ENCODE measurements at places on chromosomes 12 and 14.

GRCh38 chr14:27072589-27072988 is 474.8 kb upstream of the NOVA1 start:
- DNase-seq = no peak

DNA sequence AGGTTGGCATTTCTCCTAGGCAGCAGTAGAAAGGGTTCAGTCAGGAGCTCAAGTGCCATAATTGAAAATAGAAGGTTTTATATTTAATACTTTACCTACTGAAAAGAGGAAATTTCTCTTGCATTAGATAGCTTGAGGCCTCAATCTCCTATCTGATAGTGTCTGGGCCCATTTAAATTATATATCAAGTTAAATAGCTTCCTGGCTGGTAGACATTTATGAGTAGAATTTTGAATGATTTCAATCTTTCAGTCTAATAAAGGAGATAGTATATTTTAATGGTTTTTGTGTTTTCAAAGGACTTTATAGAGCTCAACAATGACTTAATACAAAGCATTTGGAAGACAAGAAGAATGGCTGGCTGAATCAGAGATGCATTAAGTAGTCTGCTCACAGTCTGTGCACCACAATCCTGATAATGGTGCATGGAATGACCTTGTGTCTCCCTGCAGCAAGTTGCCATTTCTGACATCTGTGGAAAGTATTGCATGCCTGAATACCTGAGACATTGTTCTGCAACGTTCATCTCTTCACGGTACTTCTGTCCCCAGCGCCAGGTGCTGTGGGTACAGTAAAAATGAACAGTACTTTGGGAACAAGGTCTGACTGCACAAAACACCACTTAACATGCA is 974.1 kb downstream of the TMTC2 start:
- DNase-seq = no peak

DNA sequence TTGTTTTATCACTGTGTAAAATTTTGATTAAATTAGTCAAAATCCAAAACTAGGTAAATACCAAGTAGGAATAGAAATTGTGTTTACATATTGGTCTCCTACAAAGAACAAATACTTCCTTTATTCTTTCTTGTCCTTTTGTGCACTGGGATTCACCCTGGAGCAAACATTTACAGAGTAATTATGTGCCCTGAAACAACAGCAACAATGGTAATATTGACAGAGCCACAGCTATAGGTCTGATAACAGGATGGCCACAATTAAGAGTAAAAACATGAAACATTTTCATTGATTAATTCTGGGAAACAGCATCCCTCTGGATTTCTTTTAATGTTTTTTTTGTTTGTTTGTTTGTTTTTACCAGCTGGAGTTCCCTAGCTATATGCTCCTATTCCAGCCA is 61.2 kb downstream of the SLC38A6 start:
- no peak for DNase-seq

GRCh38 chr12:34287437-34287836 is 265.1 kb downstream of the ALG10 start:
- no peak for DNase-seq

- DNase-seq = no peak
These were observed 316.4 kb downstream of the ZFP36L1 start for GRCh38 chr14:68476212-68477109.

GRCh38 chr12:43653289-43653915 is 101.4 kb upstream of the ADAMTS20 start:
- no peak for DNase-seq

GRCh38 chr12:13211191-13211858 is 14.8 kb downstream of the EMP1 start:
- DNase-seq = no peak

GRCh38 chr12:69003991-69004390 is 71.0 kb upstream of the CPM start:
- DNase-seq = no peak

- DNase-seq = no peak
These were observed 1.0 kb downstream of the RTL1 start for GRCh38 chr14:100902295-100903133.

GRCh38 chr14:31752867-31753661 is 191.9 kb downstream of the NUBPL start:
- no peak for DNase-seq

- no peak for DNase-seq
These were observed 366.3 kb downstream of the DPF3 start for GRCh38 chr14:72527591-72527990.

GRCh38 chr12:115975411-115975810 is 302.1 kb downstream of the MED13L start:
- DNase-seq = no peak

- no peak for DNase-seq
These were observed 2.9 kb downstream of the ARHGDIB start for GRCh38 chr12:14958361-14959125.

GRCh38 chr12:106113446-106113823 is 25.3 kb downstream of the NUAK1 start:
- DNase-seq = no peak

DNA sequence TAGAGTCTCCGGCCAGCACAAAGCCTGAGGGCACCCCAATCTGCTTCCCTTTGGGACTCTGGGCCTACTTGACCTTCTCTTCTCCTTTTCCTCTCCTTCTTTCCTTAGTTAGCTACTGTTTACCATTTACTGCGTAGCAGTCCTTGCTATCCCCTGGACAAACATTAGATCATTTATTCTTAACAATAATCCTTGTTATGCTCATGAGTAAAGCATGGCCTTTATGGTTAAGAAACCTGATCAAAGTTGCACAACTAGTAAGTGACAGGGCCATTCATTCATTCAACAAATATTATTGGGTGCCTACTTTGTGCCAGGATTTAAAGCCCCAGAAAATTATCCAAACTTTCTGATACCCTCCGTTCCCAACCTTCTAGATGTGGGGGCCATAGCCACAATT is 3.2 kb upstream of the HDAC7 start:
- no peak for DNase-seq

- DNase-seq = no peak
These were observed 13.0 kb downstream of the ZFP36L1 start for GRCh38 chr14:68779761-68780323.

GRCh38 chr14:102451064-102451352 is 58.6 kb downstream of the ANKRD9 start:
- no peak for DNase-seq

GRCh38 chr14:54455363-54455762 is 14.2 kb upstream of the CNIH1 start:
- no peak for DNase-seq

DNA sequence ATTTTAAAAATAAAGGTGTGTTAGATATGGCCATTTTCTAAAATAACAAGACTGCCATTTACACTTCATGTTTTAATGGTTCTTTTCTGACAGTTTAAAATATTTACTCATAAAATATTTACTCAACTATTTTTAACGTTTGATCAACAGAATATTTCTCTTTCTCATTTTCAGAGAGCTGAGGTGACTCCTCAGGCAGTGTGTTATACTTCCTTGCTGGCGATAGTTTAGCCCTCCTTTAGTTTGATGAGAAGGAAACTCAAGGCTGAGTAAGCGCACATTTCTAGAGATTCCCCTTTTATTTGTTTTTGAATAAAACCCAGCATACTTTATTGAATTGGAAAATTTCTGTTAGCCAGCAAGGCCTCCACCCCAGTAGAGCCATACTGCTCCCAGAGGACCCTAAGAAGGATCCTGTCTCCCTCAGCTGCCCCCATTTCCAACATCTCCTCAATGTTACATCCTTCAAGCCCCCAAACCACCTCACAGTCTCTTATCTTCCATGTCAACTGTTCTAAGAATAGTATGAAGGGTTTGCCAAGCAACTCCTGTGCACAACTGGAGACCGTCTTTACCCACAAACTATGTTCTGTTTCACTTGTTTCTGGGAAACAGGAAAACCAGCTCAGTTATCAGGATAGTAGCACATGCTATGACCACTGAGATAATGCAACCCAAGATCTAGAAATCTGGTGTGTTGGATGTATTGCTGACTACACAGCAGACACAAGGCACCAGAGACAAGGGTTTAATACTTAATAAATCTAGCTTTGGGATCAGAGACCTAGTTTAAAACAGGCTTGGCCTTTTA is 129.5 kb downstream of the STXBP6 start:
- DNase-seq = no peak

DNA sequence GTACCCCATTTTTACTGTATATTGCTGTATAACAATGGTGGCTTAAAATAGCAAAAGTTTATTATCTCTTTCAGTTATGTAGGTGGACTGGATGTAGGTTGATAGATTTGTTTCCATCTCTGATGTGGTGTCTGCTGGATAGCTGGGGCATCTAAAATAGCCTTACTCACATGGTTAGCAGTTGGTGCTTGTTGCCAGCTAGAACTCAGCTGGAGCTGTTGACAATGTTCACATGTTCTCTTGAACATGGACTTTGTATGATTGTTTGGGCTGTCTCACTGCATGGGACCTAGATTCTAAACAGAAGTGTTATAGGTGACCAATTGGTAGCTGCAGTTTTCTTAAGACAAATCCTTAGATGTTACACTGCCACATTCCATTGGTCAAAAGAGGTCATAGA is 126.9 kb downstream of the GPHN start:
- no peak for DNase-seq

GRCh38 chr14:54669721-54670561 is 103.0 kb downstream of the SAMD4A start:
- DNase-seq = no peak

DNA sequence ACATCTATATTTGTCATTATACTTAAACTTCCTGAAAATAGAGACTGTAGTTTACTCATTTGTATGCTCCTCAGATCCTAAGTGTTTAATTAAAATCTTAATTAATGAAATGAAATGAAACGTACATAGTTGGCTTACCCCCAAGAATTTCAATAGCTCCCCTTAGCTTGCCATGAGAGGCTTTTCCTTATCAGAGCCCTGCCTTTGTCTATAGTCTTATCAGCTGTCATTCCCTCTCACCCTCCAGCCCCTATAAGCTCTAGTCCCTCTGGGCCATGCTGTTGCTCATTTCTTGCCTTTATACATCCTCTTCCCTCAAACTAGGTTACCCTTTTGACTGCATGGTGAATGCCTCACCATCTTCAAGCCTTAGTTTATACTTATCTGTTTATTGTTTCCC is 1.1 kb upstream of the RTRAF start:
- DNase-seq = no peak

DNA sequence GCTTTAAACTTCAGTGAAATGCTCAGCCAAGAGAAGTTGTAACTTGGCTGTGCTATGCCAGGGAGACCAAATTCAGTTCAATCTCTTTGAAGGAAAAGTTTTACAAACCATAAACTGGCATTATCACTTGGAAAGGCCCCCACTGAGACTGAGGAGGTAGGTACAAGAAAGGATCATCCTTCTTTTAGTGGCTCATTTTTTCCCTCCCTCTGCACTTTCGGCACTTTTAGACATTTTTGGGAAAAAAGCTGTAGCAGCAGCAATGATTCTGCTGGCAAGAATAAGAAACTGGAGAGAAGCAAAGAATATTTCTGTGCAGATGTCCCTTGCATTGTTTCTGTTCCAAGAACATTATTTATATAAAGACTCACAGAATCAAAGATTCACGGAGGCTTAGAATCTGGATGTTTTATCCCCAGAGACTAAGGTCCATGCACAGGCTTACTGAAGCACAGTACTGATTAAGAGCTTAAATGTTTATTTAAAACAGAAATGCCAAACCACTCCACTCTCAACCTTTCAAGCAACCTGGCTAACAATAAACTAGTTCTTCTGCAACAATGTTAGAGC is 12.3 kb downstream of the ZC2HC1C start:
- no peak for DNase-seq

DNA sequence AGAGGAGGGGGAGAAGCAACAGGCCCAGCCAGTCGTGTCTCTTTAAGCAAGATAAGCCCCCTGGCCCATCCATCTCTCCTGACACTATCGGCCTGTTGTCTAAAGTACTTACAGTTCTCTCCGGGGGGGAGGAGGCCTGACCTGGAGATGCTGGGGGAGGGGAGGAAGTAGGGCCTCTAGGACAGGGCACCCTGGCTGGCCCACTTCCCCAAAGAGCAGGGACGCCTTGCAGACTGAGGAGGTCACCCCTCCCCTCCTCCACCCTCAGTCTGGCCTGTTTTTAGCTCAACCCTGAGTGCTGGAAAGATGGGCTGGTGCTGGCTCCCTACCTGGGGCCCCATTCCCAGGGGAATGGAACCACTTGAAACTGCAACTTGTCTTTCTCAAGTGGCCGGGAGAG is 70.3 kb downstream of the TBX5 start:
- no peak for DNase-seq

DNA sequence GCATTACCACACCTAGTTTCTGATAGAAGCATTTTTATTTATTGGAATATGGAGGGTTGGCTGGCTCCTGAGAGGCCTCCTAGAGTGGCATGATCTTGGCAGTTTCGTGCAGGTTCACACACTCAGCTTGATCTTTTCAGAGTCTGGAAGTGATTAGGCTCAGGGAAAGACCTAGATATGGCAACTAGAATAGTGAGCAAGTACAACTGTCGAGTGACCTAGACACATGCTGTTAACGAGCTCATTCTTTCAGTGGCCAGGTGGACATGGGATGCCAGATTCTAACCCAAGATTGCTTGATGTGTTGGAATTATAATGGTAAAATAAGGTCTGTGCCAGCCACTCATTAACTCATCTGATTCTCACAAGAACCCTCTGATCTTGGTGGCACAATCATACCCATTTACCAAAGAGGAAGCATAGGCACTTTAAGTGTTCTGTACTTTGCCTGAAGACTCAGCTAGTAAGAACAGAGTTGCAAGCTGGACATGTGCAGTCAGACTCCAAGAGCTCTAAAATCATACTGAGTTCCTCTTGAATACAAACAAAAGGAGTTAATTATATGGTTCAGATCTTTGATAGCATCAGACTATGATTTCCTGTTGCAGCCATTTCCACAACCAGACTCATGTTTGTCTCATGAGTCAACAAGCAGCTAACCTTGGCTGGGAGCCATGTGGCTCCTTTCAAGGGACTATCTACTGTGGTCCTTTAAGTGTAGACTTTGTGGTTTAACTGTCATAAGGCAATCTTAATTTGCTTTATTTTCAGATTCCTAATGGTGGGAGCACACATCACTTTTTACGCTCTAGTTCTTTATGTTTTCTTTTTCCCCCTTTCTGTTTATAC is 144.2 kb downstream of the PLEKHA5 start:
- DNase-seq = peak; percentile 4

DNA sequence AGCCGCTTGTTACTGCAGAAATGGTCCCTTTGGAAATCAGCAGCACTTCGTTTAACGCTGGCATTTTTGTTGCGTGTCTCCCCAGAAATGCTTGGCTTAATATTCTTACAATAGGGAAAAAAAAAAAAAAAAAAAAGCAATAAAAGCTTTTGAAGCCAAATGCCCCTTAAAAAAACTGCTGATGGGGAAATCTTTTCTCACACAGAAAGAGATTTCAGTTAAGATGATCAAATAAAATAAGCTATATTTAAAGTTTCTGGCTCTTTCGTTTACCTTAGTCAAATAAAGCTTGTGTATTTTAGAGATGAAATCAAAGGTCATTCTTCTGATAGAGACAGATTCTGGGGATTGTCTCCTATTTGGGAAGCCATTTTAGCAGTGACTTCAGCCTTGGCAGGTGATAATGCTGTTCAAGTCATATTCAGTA is 52.4 kb upstream of the FRS2 start:
- no peak for DNase-seq

- peak; percentile 58 for DNase-seq
These were observed 764 bp upstream of the SPTB start for GRCh38 chr14:64880221-64881121.
